ENCODE measurements at places on chromosomes 4 and X.

DNA sequence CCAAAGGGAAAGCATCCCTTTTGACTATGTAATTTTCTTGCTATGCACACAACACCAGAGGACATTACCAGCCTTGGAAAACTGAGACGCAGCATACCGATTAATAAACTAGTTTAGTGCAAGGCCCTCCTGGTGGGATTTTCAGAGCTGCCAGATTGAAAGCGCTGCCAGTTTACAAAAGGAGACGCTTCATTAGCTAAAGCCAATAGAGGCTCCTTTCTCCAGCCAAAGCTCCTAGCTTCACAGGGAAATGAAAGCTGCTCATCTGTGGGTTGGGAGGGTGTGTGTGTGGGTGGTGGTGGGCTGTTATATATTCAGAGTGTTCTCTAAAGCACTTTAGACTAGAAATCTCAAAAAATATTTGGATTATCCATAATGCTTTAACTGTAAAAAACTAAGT lies 32.4 kb downstream of the SPANXN4 start:
- no peak for DNase-seq

DNA sequence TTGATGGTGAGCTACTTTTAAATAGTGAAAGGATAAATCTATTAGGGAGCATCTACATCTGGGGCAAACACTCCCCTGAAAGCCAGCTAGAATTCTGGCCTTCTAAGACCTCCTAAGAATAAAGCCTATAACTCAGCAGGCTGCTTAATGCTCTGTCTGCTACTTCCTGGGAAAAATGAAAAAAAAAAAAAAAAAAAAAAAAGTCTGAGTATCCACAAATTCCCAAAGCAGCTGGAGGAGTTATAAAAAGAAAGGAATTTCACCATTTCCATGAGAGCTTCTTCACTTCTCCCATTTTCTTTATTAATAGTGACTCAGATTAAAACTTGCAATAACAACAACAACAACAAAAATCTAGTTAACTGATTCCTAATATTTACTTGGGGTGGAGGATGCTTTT lies 511.2 kb downstream of the INPP4B start:
- DNase-seq, result no peak

GRCh38 chr4:152462047-152462446 lies 73.8 kb downstream of the FBXW7 start:
- DNase-seq, result no peak

GRCh38 chr4:183201331-183201730 lies 102.3 kb downstream of the WWC2 start:
- no peak for DNase-seq

GRCh38 chrX:117429501-117429900 lies 687.1 kb downstream of the KLHL13 start:
- DNase-seq, result no peak

GRCh38 chr4:147194114-147194513 lies 248.4 kb upstream of the TTC29 start:
- no peak for DNase-seq

DNA sequence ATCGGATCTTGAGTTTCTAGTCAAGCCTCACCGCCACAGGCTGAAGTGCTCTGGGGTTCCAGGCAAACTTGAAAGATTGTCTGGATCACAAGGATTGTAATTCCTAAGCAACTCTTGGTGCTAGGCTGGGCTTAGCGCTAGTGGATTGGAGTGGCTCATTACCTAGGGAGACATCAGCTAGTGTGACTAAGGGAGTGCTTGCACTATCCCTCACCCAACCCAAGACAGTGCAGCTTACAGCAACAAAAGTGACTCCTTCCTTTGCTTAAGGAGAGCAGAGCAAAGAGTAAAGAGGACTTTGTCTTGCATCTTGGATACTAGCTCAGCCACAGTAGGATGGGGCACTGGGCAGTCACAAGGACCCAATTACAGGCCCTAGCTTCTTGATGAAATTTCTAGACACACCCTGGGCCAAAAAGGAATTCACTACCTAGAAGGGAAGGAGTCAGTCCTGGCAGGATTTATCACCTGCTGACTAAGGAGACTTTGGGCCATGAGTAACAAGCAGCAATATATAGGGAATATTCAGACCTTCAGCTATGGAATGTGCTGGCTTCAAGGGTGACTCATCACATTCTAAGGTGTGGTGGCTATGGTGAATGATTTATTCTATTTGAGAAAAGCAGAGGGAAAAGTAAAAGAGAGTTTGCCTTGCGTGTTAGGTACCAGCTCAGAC lies 1212.4 kb downstream of the PCDH18 start:
- no peak for DNase-seq

- no peak for DNase-seq
Observed at GRCh38 chrX:66020631-66021334, 19.1 kb downstream of the VSIG4 start.

GRCh38 chrX:74779175-74779574 lies 146.1 kb downstream of the NEXMIF start:
- no peak for DNase-seq

Measured in GM04504 (cell line).